Thymus (tissue), 14 donors: ENCODE measurements at places on chromosomes 16 and 17. TPM values are rescaled to one million over a fixed set of nuclear protein-coding genes. Genes with fewer than 3 reads are reported as not detected.

- H3K27me3 ChIP-seq: no peaks in the 10 kb centered on the region
- DNase-seq: no peak
- peaks cover 95% of the 10 kb centered on the region for H3K36me3 ChIP-seq
- no peak overlapping the region for H3K27ac ChIP-seq
These were observed 19.5 kb downstream of the ATP2A3 start for GRCh38 chr17:3944485-3945388.

GRCh38 chr16:68425498-68426346 lies 22.6 kb downstream of the SMPD3 start:
- H3K36me3 ChIP-seq: no peaks in the 10 kb centered on the region
- no peak for DNase-seq
- H3K4me3 ChIP-seq: no peak overlapping the region
- no peak overlapping the region for H3K27ac ChIP-seq

GRCh38 chr16:15038689-15039088 lies 17.2 kb downstream of the NTAN1 start:
- H3K27me3 ChIP-seq: no peaks in the 10 kb centered on the region
- DNase-seq: no peak
- no peak overlapping the region for H3K27ac ChIP-seq
- peaks cover 71% of the 10 kb centered on the region for H3K36me3 ChIP-seq
- H3K4me1 ChIP-seq: no peaks in the 10 kb centered on the region

The PRKCB gene
- total RNA-seq: 57.4 TPM

The NEUROD2 gene
- total RNA-seq: not detected

The GLP2R gene
- 0.05 TPM for total RNA-seq

The EVPLL gene
- total RNA-seq: 4.3 TPM

DNA sequence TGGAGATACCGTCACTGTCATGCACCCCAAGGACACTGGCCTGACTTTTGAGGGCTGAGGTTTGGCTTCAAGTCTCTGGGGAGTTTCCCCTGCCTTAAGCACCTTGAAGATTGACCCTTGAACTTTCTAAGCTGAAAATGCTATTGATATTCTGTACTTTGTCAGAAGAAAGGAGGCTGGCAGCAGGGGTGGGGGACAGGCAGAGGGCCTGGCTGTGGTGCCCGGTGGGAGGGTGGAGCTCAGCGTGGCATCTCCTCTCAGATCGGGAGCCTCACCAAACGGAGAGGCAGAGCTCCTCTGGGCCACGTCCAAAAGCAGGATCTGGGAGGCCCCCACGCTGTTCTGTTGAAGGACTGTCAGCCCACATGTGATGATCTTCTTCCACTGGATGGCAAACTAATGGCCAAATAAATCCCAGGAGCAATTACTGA lies 305.2 kb upstream of the IRX3 start:
- no peak for DNase-seq
- no peak overlapping the region for H3K27ac ChIP-seq
- H3K36me3 ChIP-seq: no peaks in the 10 kb centered on the region
- H3K4me3 ChIP-seq: no peak overlapping the region
- no peaks in the 10 kb centered on the region for H3K4me1 ChIP-seq

GRCh38 chr17:51580869-51581268 lies 320.5 kb downstream of the UTP18 start:
- no peaks in the 10 kb centered on the region for H3K36me3 ChIP-seq
- H3K27ac ChIP-seq: no peak overlapping the region
- no peaks in the 10 kb centered on the region for H3K4me1 ChIP-seq
- H3K27me3 ChIP-seq: no peaks in the 10 kb centered on the region
- DNase-seq: no peak

The EME1 gene
- 7.7 TPM for total RNA-seq

GRCh38 chr16:81713796-81714195 lies 65.3 kb upstream of the PLCG2 start:
- H3K27me3 ChIP-seq: no peaks in the 10 kb centered on the region
- peaks cover 28% of the 10 kb centered on the region for H3K4me1 ChIP-seq
- H3K4me3 ChIP-seq: no peak overlapping the region
- H3K27ac ChIP-seq: no peak overlapping the region
- H3K36me3 ChIP-seq: peaks cover 18% of the 10 kb centered on the region
- DNase-seq: no peak
